ENCODE measurements at places on chromosomes 1 and 21.

DNA sequence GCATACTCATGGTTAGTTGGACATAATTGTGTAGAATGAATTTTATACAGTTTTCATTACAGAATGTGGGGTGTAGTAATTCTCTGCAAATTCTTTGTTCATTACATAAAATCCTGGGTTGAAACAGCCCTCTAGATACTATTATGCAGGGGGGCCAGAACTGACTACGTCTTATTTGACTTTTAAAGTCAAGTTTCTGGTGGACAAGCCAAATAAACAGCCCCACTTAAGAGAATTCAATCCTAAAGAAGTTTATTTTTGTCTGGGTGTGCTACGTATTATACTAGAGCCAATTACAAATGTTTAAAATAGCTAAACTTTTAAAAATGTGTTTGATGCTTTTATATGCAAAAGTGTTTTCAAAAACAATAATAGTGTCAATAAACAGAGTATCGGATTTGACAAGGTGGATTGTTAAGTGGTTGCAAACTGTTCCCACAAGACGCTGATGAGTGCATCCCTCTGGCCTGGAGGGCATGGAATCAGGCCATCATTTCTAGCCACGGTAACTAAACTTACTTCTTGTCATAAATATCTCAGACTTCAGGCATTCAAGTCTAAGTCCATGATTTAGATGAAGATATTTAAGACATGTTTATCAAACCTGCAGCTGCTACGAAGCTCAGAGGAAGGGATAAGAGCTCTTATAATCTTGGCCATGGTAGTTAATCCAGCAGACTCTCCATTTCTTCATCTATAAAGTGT is 646.3 kb downstream of the KIF26B start:
- no peak for DNase-seq

- DNase-seq = no peak
Measured at GRCh38 chr1:9320520-9321479, 28.1 kb downstream of the SPSB1 start.

- DNase-seq = no peak
Measured at GRCh38 chr1:186104459-186104858, 270.6 kb downstream of the TPR start.

GRCh38 chr1:115336741-115337140 is 1.3 kb downstream of the NGF start:
- no peak for DNase-seq

DNA sequence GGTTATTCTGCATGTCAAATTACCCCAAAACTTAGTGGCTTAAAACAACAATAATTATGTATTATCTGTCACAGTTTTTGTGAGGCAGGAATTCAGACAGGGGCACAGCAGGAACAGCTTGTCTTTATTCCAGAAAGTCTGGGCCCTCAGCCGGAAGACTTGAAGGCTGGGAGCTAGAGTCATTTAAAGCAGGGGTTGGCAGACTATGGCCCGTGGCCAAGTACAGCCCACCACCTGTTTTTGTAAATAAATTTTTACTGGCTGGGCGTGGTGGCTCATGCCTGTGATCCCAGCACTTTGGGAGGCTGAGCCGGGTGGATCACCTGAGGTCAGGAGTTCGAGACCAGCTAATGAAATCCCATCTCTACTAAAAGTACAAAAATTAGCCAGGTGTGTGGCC is 39.6 kb upstream of the KDM4A start:
- DNase-seq = no peak

- DNase-seq = no peak
Measured at GRCh38 chr1:232664844-232665777, 35.2 kb upstream of the SIPA1L2 start.

GRCh38 chr1:147892731-147893214 is 9.8 kb upstream of the GJA8 start:
- DNase-seq = peak; percentile 52

DNA sequence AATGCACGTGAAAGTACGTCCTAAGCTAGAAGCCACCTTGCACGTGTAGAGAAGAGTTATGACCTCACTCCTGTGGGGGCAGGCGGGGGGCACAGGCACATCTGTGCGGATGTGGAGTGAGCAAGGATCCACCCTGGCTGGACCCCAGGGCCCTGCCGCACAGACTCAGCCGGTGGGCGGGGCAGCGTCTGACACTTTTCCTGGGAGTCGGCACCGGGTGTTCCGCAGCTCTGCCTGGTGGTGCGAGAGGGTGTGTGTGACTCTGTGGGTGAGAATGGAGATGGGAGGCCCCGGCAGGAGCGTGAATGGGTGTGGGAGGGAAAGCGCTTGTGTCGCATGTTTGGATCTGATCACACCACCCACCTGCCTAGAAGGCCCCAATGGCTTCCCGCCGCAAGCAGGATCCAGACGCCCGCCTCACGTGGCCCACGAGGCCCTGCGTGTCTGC is 29.5 kb downstream of the RAP1GAP start:
- DNase-seq = no peak
